ENCODE measurements at places on chromosomes 3 and 15.

GRCh38 chr3:55630280-55630920 is 143.3 kb upstream of the WNT5A start:
- DNase-seq, result no peak

- no peak for DNase-seq
Observed at GRCh38 chr3:14866627-14867026, 47.9 kb downstream of the FGD5 start.

- no peak for DNase-seq
Observed at GRCh38 chr3:48894516-48894915, 4.2 kb downstream of the SLC25A20 start.

- no peak for DNase-seq
Observed at GRCh38 chr3:9108876-9109567, 140.4 kb downstream of the SRGAP3 start.

DNA sequence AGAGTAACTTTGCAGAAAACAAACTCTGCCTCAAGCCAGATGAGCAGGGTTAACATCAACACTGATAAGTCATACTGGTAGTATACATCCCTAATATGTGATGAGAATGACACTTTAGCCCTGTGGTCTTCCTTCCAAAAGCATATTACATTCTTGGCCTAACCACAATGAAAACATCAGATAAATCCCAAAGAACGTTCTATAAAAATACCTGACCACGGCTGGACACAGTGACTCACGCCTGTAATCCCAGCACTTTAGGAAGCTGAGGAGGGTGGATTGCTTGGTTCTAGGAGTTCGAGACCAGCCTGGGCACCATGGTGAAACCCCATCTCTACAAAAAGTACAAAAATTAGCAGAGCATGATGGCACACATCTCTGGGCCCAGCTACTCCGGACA is 4.7 kb downstream of the TMCC1 start:
- no peak for DNase-seq

DNA sequence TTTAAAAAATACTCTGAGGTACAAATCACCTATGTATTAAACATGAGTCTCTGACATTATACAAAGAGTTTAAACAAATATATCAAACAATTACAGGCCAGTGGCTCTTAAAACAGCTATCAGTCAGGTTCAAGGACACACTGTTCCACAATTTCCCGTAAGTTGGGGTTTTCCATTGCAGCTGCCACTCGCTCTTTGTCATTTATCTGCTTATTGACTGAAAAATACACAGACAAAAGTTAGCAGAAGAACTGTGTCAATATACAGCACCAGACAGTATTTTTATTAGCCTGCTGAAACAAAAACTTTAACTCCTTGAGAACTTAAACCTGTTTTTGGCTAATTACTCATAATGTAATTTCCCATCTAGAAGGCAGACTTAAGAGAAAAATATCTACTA is 20.8 kb downstream of the CIAO2A start:
- no peak for DNase-seq

DNA sequence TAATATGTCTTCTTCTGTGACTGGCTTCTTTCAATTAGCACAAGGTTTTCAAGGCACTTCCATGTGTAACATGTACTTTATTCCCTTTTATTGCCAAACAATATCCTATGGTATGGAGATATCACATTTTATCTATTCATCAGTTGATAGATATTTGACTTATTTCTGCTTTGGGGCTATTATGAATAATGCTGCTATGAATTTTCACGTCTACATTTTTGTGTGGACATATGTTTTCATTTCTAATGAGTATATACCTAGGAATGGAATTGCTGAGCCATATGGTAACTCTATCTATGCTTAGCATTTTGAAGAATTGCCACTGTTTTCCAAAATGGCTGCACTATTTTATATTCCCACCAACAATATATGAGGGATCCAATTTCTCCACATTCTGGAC is 3.6 kb upstream of the AGTR1 start:
- no peak for DNase-seq

- DNase-seq, result no peak
Observed at GRCh38 chr3:28012830-28013229, 228.6 kb upstream of the CMC1 start.

GRCh38 chr3:100395679-100396431 is 5.0 kb downstream of the TOMM70 start:
- DNase-seq, result no peak

DNA sequence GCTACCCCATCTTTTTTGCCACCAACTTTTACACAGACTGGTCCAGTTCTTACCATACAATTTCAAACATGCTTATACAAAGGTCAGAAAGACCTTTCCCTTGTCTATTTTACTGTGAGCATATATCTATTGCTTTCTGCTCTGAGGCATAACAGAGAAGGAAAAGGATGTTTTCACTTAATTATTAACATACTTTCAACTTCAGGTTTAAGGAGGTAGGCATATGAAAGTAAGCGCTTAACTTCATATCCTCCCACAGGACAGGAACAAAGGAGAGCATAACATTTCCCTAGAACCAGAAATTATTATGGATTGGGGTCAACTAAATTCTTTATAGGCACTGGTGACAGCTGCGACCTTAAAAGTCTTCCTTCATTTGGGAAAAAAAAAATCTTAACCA is 1.1 kb downstream of the MYEF2 start:
- DNase-seq, result no peak

DNA sequence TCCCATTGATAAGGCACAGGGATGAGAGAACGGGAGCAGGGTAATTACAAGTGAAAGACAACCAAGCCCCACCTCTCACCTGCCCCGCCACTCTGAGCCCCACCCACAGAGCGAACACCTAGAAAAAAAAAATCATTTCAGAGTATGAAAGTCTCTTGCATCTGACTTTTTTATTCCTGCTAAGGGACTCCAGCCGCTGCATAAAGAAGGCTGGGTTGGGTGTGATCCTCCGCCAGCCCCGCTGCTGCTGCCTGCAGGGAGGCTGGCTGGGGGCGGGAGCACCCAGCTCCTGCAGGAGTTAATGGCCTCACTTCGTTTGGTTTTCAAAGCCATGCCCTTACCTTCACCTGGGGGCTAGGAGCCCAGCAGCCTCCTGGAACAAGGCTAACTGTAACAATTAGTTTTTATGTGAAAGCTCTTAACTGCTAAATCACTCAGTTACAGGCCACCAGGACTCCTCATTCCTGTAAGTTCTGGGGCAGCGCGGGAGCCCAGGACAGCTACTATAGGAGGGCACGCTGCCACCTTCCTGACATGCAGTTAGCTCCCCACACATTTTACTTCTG is 78.0 kb upstream of the SNRPA1 start:
- no peak for DNase-seq

DNA sequence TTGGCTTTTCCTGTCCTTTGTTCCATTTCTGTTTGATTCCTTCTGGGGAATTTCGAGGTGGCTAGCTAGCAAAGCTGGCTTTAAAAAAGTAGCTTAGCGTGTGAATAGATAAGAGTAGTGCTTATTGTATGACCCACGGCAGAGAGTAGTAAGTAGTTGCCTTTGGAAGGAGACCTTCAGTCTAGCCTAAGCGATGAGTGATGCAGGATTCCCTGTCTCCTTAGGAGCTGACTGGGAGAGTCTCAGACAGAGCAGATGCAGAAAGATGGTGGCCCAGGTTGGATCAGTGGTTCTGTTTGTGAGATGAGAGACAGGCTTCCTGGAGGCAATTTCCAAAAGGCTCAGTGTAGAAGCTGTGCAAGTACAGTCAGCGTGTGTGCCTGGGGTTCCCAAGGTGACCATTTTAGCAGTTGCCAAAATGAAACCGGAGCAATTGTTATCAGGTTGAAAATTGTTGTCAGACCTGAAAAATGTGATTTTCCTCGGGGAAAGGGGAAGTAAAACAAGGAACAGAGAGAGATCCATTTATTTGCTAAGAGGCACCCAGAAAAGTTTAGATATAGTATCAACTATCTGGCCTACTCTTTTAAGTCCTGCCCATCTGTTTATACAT is 681 bp upstream of the IL5RA start:
- no peak for DNase-seq

DNA sequence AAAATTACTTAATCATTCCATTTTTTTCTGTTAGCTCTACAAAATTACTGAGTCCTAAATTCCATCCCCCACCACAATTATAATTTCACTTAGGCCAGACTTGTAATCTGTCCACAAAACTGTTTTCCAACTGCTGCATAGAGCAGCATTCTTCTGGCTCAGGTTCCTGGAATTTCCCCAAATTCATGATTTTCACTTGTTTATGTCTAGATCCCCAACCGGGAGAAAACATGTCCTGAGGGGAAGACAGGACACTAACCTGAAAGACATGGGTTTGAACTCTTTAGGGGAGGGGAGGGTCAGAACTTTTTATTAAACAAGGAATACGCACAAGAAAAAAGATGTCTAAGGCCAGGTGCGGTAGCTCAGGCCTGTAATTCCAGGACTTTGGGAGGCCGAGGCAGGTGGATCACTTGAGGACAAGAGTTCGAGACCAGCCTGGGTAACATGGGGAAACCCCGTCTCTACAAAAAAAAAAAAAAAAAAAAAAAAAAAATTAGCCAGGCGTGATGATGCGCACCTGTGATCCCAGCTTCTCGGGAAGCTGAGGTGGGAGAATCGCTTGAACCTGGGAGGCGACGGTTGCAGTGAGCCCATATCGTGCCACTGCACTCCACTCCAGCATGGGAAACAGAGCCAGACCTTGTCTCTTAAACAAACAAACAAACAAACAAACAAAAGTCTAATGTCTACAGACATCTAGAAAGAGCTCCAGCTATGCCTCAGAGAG is 1.5 kb downstream of the ETFA start:
- peak; percentile 59 for DNase-seq

DNA sequence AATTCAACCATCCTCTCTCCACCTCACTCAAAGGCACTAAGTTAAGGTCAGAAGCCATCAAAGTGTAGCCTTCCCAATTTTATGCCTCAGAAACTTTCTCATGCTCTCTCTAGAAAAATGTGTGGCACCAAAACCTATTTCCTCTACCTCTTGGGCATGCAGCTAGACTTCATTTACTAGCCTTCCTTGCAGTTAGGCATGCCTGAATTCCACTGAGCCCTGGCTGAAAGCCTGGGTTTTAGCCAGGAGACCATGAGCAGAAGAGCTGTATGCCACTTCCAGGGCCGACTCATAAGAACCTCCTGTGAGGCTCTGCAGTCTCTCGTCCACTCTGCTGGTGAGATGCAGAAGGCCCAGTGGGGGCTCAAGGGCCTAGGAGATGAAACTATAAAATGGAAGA is 145.0 kb downstream of the MYLK start:
- DNase-seq, result no peak

GRCh38 chr3:19348941-19349564 is 200.7 kb downstream of the KCNH8 start:
- no peak for DNase-seq

- DNase-seq, result no peak
Observed at GRCh38 chr3:81459733-81460132, 301.7 kb downstream of the GBE1 start.

- no peak for DNase-seq
Observed at GRCh38 chr3:161295325-161295724, 74.2 kb downstream of the NMD3 start.

- DNase-seq, result no peak
Observed at GRCh38 chr15:81502439-81502838, 128.4 kb upstream of the TMC3 start.

DNA sequence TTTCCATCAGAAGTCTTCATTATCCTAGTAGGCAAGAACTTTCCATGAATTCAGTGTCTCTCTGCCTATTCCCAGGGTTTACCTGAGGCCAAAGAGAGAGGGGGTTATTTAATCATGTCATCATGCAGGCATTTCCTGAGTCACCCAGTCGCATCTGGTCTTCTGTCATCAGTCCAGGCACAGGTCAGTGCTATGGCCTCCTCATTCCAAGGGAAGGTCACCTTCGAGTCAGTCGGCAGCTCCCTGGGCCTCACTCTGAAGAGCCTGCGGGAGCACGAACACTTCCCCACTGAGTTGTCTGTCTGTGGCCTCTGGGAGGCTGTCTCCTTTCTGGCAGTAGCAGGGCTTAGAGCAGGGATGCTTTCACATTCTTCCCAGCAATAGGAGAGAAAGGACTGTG is 26.2 kb upstream of the LRTM1 start:
- DNase-seq, result no peak

GRCh38 chr3:188899881-188900280 is 271.9 kb upstream of the TPRG1 start:
- no peak for DNase-seq

- DNase-seq, result no peak
Observed at GRCh38 chr3:75886971-75887526, 101.7 kb upstream of the ZNF717 start.

DNA sequence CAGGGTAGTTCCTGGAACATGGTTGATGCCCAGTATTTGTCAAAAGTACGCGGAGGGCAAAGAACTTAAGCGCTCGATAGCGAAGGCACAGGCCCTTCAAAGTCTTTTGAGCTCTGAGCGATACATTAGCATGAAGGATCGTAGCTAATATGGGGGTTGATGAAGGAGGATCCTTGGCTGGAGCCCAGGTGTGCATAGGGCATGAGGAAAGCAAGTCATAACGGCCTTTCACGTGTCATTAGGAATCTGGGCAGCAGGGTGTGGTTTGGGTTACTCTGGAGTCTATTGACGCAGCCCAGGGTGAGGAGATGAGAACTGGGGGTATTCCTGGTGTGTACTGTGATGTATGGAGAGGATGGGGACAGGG is 31.7 kb downstream of the SPINK8 start:
- peak; percentile 2 for DNase-seq

- DNase-seq, result no peak
Observed at GRCh38 chr3:193377591-193377990, 962 bp downstream of the ATP13A5 start.

Measured in NCI-H2171 (cell line).